ENCODE measurements at places on chromosomes 6 and 20.

GRCh38 chr6:54390362-54390761 is 82.1 kb downstream of the TINAG start:
- DNase-seq, result no peak

- no peak for DNase-seq
These were observed 328.5 kb downstream of the SOX4 start for GRCh38 chr6:21922086-21922485.

- no peak for DNase-seq
These were observed 14.9 kb downstream of the SRPK1 start for GRCh38 chr6:35905841-35906498.

GRCh38 chr20:53850319-53850718 is 220.1 kb downstream of the BCAS1 start:
- no peak for DNase-seq

DNA sequence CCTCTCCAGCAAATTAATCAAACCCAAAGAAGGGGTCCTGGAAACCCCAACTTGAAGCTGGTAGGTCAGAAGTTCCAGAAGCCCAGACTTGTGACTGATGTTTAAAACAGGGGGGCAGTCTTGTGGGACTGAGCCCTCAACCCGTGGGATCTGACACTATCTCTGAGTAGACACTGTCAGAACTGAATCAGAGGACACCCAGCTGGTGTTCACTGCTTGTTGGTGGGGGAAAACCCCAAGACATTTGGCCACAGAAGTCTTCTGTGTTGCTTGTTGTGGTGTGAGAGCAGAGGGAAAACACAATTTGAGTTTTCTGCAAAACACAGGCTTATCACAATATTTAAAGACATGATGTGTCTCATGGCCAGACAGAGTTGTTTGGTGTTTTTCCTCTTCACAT is 29.9 kb downstream of the KIF13A start:
- no peak for DNase-seq

GRCh38 chr6:33755070-33755869 is 8.6 kb upstream of the IP6K3 start:
- DNase-seq, result no peak
